ENCODE measurements at places on chromosomes 5 and 9. TPM values are rescaled to one million over a fixed set of nuclear protein-coding genes. Genes with fewer than 3 reads are reported as not detected.
A peak's percentile ranks its signal among the peaks of the same experiment; 100 is the strongest.

- H3K4me1 ChIP-seq, result peaks cover 9% of the 10 kb centered on the region
- H3K27me3 ChIP-seq, result peaks cover 46% of the 10 kb centered on the region
- DNase-seq, result no peak
These were observed 53.1 kb downstream of the SYK start for GRCh38 chr9:90854637-90855175.

DNA sequence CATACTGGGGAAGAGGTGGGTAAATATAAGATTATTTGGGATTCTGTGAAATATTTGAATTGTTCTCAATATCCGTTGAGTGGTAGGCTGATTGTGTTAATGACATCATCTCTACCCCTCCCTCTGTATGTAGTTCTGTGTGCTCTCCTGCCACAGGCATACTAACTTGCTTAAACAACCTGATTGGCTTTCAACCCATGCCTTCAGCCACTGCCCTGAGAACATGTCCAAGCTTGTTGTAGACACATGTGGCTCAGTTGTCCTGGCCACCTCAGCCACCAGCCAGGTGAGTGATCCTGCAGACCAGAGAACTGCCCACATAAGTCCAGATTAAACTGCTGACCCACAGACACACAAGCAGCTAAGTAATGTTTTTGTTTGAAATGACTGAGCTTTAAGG lies 31.1 kb downstream of the ANKS6 start:
- peaks cover 4% of the 10 kb centered on the region for H3K36me3 ChIP-seq
- no peaks in the 10 kb centered on the region for H3K27me3 ChIP-seq

DNA sequence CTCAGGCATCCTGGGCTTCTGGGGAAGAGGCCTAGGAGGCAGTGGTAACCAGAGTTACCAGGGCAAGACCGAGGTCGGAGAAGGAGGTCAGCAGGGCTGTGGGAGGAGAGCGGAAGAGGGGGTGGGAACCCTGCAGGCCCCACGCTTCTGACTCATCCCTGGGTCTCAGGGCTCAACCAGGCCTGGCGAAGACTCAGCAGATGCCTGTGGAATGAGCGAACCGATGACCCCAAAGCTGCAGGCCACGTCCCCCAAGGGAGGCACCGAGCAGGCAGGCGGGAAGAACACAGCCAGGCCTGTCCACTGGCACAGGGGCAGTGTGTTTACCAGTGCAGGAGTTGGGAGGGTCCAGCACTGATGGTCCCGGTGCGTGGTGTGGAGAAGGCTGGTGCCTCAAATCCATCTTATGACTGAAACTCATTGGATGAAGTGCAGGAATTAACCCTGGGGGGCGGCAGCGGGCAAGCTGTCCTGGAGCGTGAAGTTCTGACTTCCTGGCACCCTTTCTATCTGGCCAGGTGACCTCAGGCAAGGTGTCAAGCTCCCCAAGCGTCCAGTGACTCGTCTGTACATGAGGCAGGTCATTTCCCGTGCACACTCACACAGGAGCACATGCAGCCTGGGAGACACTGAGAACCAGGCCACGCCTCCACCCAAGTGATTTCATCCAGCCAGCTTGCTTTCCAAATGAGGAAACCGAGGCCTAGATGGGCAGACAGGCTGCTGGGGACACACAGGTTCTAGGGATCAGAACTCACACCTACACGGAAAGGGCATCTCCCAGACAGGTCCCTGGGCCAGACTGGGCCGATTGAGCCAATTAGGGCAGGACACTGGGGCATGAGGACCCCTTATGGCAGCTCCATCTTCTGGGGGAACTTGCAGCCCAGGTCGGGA lies 69.1 kb downstream of the ADAMTS2 start:
- peaks cover 4% of the 10 kb centered on the region for H3K27me3 ChIP-seq
- peaks cover 2% of the 10 kb centered on the region for H3K4me1 ChIP-seq
- no peak overlapping the region for H3K27ac ChIP-seq
- H3K36me3 ChIP-seq, result no peaks in the 10 kb centered on the region
- no peak overlapping the region for H3K4me3 ChIP-seq

DNA sequence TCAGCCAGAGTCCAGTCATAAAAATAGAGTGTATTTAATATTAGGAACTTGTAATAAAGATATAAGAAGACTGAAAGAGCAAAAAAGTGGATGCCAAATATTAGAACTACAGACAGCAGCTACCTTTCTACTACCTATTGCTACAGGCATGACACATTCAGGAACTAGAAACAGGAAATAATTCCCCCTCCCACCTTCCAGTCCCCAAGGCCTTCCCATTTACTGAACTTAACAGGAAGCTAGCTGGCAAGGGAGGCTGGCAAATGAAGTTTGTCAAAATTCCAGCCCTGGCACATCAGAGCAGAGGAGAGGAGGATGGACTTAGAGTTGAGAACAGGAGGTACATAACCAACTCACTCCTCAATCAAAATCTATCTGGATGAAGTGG lies 50.2 kb upstream of the RIC1 start:
- peaks cover 2% of the 10 kb centered on the region for H3K36me3 ChIP-seq
- H3K27me3 ChIP-seq, result no peaks in the 10 kb centered on the region
- H3K27ac ChIP-seq, result peak overlapping the region; percentile 34
- DNase-seq, result no peak
- H3K4me3 ChIP-seq, result no peak overlapping the region

The UBE2QL1 gene
- not detected for total RNA-seq

The C8G gene
- 1.4 TPM for total RNA-seq

The SLC6A3 gene
- not detected for total RNA-seq

The OBP2B gene
- total RNA-seq, result not detected

DNA sequence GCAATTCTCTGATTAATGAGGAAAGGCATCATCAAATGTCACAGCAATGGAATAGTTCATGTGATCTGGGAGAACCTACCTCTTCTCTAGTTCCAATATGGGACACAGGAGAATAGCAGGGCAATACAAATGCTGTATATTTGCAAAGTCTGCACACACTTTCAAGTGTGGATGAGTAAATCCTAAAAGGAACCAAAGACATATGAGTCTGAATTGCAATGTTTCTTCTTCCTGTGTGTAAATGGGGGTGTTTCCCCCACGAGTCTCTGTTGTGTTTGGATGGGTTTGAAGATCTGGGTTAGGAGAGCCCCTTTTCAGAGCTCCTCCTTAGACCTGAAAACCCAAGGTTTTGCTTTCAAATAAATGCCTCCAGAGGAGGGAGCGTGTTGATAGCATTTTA lies 26.9 kb downstream of the SLC46A2 start:
- DNase-seq, result no peak
- no peak overlapping the region for H3K4me3 ChIP-seq
- peaks cover 14% of the 10 kb centered on the region for H3K4me1 ChIP-seq
- H3K27ac ChIP-seq, result peak overlapping the region; percentile 29
- H3K27me3 ChIP-seq, result no peaks in the 10 kb centered on the region
- peaks cover 12% of the 10 kb centered on the region for H3K36me3 ChIP-seq

- H3K27me3 ChIP-seq, result no peaks in the 10 kb centered on the region
- H3K36me3 ChIP-seq, result no peaks in the 10 kb centered on the region
- peak overlapping the region; percentile 85 for H3K27ac ChIP-seq
- DNase-seq, result no peak
- H3K4me1 ChIP-seq, result peaks cover 19% of the 10 kb centered on the region
These were observed 113.0 kb upstream of the PCA3 start for GRCh38 chr9:76651119-76651705.
